ENCODE measurements at places on chromosomes 1 and 21.

- DNase-seq = no peak
These were observed 4.9 kb upstream of the AKR1A1 start for GRCh38 chr1:45545553-45546310.

DNA sequence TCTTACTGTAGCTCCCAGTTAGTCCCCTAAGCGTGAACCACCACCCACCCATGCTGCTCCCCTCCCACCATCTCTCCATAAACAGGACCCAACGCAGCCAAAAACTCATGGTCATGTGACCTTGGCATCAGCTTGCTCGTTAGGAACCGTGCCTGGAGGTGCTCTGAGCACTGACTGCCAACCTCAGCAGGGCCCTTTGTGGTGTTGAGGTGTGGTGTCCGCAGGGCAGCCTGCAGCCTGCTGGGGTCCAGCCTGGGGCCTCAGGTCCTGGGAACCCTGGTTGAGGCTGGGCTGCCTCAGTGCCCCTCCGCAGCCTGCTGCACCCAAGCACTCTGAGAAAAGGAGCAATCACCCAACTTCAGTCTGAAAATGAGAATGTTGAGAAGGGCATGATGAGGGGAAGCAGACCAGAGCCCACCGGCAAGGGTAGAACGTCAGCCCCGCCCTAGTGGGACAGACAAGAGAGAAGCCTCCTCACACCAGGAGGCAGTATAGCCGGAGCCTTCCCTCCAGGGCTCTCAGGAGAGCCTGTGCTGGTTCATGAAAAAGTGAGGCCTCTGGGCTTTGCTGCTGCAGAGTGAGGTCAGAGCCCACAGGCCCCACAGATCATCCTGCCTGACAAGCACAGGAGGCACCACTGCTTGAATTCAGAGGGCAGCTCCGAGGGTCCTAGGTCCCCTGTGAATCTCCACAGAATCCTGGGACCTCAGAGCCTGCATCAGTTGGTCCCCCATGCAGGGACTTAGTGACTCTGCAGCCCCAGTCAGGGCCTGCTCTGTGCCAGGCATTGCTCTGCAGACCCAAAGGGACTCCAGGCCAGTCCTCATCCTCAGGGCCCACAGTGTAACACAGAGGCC lies 4.9 kb upstream of the COL6A2 start:
- no peak for DNase-seq

- no peak for DNase-seq
These were observed 1.4 kb downstream of the TNNT2 start for GRCh38 chr1:201376107-201376463.

DNA sequence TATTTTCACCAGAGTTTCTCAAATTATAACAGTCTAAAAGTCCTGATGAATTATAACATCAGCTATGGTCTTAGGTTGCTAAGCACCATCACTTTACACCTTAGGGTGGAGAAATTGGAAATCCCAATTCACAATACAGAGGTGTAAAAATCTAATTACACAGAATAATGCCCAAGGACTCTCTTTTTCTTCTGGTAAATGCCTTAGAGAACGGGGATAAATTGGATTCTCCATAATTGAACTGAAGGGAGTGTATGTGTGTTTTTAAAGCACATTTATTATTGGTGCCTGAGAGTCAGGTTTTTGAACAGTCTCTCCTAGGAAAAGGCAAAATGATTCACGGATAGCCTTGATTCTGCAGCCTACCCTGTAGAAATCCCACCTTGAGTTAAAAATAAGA lies 66.8 kb downstream of the NIBAN1 start:
- no peak for DNase-seq

DNA sequence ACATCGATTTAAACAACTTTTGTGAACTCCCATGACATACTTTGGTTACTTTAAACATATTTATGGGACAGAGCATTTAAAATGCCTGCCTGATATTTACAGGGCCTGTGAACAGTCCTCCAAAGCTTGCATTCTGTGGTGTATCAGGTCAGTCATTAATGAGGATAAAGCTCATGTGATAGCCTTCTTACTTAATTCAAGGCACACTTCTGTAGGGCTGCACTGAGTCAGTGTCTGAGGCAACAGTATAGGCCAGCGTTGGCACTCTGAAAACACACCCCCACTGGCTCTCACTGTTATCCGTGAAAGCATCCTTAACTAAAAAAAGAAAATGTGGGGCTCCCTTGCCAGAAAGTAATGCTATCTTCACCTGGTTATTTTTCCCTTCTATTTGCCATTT lies 200.0 kb downstream of the NFIA start:
- no peak for DNase-seq

GRCh38 chr21:32733356-32733755 lies 5.5 kb upstream of the SYNJ1 start:
- DNase-seq = no peak

DNA sequence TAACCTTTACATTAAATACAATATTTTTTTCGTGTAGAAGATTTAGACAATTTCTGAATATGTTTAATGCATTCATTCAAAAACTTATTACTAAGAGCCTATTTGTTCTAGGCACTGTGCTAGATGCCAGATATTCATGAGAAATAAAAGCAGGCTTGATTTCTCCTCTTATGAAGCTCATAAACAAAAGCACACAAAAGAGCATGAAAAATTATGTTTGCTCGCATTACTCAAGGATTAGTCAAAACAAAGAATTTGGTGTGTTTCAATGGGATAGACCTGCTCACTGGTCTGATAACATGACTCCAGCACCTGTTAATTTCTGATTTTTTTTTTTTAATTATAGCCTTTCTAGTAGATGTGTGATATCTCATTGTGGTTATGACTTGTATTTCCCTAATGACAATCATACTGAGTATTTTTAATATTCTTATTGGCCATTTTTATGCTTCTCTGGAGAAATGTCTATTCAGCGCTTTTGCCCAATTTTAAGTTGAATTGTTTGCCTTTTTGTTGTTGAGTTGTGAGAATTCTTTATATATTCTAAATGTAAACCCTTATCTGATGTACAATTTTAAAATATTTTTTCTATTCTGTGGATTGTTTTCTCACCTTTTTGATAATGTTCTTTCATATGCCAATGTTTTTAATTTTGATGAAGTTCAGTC lies 382.3 kb upstream of the ADGRL4 start:
- no peak for DNase-seq

DNA sequence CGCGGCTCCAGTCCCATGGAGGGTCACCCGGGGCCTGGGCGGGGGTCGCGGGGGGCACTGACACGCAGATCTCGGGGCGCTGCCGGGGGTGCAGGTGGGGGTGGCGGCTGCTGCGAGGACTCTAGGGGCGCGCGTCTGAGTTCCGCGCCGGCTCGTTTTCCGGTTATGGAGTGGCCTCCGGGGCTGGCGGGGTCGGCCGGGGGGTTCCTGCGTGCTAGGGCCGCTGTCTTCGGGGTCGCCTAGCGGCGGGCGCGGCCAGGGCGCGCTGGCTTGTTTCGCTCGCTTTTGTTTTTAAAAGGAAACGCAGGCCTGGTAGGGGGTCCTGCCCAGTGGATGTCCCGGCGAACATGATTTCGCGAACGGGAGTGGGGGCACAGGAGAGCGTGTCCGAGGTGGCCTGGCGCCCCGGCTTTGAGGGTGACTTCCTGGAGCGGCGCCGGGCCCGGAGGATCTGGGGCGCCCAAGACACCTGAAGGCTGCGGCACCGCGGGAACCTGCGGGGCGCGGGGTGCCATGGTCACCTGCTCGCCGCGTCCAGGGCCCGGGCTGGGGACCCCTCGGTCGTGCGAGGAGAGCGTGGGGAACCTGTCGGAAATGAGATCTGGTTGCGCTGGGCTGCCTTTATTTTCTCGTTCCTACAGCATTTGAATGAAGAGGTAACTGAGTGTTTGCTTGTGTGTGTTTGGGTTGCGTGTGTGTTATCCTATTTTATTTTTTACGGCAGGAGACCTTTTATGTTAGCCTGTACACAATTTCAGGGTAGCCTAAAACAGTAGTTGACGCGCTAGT lies 618 bp downstream of the ETS2 start:
- DNase-seq = peak; percentile 15

DNA sequence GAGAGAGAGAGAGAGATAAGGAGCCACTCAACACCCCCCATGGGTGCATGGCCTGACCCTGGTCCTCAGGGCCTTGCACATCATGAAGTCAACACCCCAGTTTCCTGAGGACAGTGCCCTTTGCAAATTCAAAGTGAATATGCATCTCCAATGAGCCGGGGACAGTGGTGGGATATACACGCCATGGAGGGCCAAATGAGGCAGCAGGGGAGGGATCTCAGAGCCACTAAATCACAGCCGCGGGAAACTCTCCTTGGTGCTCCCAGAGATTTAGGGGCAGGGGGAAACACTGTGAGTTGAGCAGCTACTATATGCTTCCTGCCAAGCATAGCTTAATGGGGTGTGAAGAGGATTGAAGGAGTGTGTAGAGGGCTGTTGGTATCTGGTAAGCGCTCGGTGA lies 35.5 kb downstream of the MATN1 start:
- no peak for DNase-seq

- DNase-seq = no peak
These were observed 82.5 kb upstream of the CNTN2 start for GRCh38 chr1:204960306-204961125.

DNA sequence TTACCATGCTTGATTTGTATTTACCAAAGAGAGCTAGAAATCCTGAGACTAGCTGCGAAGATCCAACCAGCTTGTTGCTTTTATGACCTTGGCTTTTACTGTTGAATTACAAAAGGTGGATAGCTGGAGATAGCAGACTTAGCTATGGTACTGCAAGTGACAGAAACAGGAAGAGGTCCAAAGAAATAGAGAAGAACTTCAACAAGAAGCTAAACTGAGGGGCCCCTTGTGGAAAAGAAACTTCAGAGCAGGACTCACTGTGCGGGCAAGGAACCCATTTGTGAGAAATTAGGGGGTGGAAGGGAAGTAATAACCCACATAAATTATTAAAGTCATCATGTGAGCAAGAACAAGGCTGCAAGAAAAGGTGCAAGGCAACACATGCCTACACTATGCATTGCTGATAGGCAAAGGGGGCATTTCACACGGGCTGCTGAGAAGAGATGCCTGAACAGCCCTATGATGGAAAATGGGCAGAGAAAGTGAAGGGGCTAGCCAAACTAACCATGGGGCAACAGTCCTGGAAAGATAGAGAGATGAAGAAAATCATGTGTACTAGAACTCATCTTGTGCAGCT lies 116.6 kb upstream of the PRDX6 start:
- DNase-seq = no peak

GRCh38 chr1:113153116-113153803 lies 80.3 kb downstream of the LRIG2 start:
- no peak for DNase-seq

DNA sequence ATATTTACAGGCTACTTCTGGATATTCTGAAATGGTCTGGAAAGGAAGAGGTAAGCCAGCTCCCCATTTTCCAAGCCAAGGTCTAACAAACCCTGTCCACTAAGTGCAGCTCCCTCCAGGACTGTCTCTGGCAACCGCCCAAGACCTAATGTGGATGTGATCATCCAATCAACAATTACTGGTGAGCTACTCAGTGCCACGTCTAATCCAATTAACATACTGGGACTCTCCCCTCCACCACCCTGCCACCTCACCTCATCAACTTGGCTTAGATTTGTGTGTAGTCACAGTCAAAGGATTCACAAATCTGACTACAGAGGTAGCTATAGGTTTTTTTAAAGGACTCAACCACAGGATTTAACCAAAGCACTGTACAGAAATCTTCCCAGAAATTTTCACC lies 25.4 kb upstream of the S100A7 start:
- no peak for DNase-seq

- no peak for DNase-seq
These were observed 12.4 kb upstream of the PRDM16 start for GRCh38 chr1:3056641-3057040.

- no peak for DNase-seq
These were observed 3.7 kb upstream of the SF3B4 start for GRCh38 chr1:149931212-149931790.

DNA sequence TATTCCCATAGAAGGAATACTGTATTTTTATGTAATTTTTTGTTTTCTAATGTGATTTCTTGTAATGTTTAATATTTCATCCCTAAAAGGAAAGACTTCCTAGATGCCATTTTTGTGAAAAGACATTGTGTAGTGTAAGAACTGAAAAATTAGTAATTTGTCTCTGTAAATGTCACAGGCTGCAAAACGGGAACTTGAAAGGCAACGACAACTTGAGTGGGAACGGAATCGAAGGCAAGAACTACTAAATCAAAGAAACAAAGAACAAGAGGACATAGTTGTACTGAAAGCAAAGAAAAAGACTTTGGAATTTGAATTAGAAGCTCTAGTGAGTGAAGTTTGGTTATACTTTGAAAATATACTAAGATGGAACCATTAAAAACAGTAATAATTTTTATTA lies 132.2 kb downstream of the ITSN1 start:
- DNase-seq = no peak

DNA sequence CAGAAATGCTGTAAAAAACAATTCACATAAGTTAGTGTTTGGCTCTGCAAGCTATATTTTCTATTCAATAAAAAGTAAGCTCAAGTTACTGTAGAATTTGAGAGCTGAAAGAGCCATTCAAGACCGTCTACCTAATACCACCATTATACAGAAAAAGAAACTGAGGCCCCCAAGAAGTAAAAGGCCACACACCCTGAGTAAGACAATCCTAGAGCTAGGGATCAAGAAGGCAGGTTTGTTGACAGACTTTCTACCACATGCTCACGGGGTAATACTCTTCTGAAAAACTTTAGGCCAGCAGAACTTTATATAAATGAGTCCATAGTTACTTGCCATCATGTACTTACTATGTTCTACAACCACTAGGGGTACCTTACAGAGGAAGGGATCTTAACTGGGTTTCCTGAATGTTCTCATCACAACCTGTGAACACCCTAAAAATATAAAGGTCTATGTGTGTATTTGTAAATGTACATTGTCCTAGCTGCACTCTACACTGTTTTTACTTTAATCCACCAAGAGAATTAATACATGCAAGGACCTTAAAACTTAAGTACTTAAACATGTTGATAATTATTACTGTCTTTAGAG lies 2.7 kb downstream of the PSMG1 start:
- DNase-seq = no peak

DNA sequence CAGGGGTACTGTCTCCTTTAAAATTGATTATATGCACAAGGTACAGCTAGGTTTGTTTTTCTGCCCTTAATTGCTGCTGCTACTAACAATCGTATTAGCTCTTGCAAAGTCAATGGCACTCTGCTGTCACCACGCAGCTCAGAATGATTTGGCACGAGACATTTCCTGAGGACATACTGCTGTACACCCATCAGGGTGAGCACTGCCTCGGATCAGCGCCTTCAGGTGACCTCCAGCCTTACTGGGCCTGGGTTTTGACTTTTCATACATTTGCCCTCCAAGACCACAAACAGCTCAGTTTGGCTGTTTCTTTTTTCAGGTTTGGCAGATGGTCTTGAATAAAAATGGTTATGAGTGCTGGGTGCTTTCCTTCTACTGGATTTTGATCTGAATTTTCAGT lies 110.9 kb downstream of the NTPCR start:
- DNase-seq = no peak

DNA sequence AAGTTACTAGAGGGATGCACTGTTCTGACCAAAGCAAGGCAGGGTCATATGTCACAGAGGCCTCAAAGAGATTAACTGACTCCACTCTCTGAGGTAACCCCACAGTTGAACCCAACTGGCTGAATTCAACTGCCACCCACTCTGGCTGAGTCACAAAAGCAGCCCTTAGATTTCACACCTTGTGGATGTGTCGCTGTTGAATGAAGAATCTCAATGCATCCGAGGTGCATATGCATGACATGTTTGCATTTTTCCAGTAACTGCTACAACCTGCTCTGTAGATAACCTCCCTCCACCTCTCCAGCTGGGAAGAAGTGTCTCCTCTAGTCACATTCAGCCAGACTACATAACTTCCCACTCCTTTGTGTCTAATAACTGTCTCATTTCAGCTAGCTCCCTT lies 27.9 kb upstream of the KIF21B start:
- no peak for DNase-seq

- DNase-seq = no peak
These were observed 2.4 kb upstream of the CEP350 start for GRCh38 chr1:179952186-179952585.
